M059J (cell line): ENCODE measurements at places on chromosomes 12 and 14. TPM values are rescaled to one million over a fixed set of nuclear protein-coding genes. Genes with fewer than 3 reads are reported as not detected.

DNA sequence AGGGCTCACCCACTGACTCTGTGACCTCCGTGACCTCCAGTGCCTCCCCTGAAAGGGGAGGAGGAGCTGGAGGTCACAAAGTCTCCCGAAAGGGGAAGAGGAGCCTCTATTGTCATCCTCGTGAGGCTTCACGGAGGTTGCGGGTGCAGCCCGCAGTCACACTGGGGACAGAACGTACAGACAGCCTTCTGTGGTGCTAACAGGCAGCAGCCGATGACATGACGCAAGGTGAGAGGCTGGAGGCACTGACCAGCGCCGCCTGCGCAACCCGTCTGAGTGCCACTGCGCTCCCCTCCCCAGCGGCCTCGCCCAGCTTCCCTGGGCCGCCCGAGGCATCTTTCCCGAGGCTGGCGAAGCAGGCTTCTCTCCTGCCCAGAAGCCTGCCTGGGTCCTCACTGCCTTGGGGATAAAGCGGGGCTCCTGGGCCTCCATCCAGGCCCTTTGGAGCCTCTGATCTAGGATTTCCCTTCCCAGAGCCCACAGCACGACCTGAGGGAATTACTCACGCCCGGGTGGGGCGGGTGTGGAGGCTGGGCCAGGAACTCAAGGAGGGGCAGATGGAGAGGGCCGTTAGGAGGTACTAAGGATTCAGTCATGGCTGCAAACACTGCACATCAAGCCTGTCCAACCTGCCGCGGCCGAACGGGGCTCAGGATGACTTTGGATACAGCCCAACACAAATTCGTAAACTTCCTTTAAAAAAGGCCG lies 12.3 kb upstream of the LBHD2 start:
- DNase-seq, result no peak

DNA sequence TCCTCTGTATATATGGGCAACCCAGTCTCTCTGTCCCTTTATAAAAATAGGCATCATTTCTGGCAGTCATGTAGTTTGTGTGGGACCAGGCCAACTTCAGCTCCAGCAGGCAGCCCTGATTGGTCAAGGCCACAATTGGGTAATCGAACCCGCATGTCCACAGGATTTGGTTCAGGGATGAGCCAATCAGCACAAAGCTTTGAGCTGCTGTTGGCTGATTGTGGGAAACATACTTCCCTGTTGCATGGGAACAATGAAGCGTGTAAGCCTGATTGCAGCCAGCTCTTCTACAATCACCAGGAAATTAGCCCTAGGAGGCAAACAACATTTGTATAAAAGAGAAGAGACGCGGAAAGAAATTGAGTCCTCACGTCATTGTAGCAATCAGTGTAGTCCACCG lies 328.6 kb downstream of the PCNX1 start:
- DNase-seq, result no peak

DNA sequence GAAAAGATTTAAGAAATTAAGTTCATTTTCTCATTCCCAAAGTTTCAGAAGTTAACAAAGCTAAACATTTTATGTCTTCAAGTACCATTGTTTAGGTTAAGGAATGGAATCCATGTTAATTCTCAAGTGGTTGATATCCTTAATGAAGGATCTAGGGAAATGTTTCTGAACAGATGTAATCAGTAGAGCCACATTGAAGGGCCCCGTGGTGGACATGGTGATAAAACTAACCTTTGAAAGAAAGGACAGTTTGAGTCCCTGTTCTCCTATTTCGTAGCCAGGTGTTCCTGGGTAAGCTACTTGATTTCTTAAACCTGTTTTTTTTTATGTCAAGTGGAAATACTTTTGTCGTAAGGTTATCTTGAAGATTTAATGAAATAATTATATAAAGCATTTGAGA lies 4.6 kb downstream of the PPM1A start:
- DNase-seq, result no peak

GRCh38 chr12:49954863-49955830 lies 4.6 kb downstream of the AQP2 start:
- no peak for DNase-seq

DNA sequence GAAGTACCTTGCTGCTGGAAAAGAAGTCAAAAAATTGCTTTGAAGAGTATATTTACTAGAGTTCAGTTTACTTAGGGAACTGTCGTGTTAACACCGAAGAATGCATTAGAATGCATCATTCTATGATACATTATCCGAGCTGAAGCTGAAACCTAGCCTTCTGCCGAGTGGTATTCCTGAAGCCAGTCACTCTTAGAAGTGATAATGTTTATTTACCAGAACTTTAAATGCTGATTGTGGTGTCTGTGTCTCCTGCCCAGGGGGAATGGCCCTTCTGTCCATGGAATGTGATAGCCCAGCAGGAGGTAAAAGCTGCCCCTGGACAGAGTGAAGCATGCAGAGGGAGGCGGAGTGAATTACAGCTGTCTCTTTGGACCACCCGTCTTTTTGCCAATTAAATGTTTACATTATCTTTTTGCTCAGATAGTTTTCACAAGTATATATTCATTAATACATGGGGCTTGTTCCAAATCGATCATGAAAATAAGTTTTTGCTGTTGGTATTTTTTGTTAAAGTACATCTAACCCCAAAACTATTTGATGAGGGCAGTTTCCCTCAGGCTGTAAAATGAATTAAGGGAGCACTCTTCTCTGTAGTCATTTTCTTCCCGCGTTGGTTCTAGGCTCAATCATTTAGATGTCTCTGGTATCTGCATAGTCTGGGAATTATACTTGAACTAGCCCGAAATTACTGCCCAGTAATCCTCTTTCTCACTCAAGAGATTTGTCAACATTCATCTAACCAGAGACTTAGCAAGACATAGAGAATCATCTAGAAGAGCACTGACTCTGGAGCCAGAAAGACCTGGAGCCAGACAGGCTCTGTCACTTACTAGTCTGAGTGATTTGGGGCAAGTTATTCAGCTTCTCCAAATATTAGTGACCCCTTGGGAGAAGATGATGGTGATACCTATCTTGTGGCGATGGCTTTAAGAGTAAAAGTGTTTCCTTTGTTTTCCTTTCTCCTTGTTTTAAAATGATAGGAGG lies 147.6 kb downstream of the CRADD start:
- DNase-seq, result peak; percentile 89

DNA sequence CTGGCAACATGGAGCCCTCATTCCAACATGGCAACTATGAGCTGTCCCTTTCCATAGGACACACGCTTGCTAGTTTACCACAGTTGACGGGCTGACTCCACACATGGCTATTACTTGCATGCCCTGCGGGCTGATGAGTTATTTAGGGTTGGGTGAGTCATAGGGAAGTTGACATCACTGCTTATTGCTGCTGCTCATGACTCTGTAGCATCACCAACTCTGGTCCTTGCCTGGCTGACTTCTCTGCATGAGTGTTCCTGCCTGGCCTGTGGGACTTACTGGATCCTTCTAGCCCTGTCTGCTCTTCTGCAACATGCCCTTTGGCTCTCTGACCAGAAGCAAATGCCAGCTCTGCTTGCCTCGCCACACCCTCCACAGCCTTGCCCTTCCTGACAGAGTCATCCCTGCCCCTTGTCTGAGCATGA lies 199.5 kb downstream of the ANO6 start:
- DNase-seq, result peak; percentile 100

Gene PIWIL1
- not detected in 2 replicates for total RNA-seq

DNA sequence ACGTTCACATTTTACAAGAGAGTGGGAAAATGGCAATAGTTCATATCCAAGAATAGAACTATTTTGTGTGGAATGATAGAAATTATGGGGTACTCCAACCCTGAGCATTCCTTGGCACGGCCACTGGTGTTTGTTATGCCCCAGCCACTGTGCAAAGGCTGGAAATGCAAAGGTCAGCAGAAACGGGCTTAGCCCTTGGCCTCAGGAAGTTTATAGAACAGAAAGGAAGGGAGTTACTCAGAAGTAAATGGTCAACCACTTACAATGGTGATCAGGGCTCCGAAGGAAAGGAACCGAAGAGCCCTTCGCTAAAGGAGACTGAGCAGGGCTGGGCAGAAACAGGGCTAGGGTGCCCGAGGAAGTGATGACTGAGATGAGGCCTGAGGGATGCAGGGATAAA lies 45.1 kb downstream of the KICS2 start:
- no peak for DNase-seq

Gene OAS1
- total RNA-seq, result 490 and 506 TPM in 2 replicates

- DNase-seq, result peak; percentile 34
Measured at GRCh38 chr12:42859612-42860011, 270.1 kb upstream of the PRICKLE1 start.

GRCh38 chr12:106248312-106248845 lies 559 bp upstream of the CKAP4 start:
- peak; percentile 73 for DNase-seq

DNA sequence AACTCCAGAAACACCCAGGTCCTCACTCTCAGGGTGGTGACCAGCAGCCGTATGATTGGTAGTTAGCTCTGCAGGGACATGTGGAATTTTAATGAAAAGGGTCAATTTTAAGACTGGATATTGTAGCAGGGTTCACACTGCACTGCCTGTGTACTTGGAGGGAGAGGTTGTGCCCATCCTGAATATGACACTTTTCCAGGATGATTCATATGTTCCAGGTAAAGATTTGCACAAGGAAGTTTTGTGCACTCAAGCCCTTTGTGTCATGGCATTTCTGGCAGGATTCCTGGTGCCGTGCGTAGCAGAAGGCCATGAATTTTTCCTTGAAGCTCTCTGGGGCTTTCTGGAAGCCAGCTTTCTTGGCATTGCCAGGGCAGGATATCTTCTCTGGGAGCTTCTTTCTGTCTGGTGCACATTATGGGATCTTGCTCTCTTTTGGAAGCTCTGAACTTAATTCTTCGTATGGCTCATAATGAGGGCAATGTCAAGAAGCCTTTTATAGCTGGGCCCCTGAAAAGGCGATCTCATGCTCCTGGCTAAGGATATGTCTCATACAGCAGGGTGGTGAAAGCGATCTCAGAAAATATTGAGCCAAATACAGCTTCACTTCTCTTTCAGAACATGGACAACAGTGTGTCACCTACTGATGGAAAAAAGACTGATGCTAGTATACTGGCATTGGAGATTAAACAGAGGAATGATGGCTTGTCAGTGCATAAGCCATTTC lies 1133.9 kb downstream of the AACS start:
- DNase-seq, result no peak
